ENCODE measurements at places on chromosomes 7 and 10.

- DNase-seq = no peak
Observed at GRCh38 chr7:28360739-28361138, 51.6 kb upstream of the CREB5 start.

- no peak for DNase-seq
Observed at GRCh38 chr10:68239069-68239468, 7.2 kb upstream of the ATOH7 start.

DNA sequence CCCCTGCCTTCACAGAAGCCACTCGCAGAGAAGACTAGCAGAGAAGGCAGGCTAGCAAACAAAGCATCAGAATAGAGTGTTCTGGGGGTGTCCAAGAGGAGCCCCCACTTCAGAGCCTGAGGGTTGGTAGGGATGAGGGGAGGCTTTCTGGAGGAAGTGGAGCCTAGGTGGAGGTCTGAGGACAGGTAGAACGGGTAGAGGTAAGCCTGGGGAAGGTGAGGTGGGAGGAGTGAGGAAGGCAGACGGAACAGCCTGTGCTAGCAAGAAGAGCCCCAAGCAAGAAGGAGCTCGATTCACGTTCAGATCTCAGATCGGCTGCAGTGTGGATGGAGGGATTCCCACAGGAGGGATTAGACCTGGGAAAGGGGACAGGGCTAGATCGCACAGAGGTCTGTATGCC, 66.0 kb upstream of the DUSP5 start:
- DNase-seq = no peak

- DNase-seq = no peak
Observed at GRCh38 chr7:99679032-99679399, 780 bp downstream of the CYP3A5 start.

GRCh38 chr7:132516042-132516840, 60.0 kb downstream of the PLXNA4 start:
- DNase-seq = no peak

GRCh38 chr10:60488111-60488669, 98.5 kb upstream of the ANK3 start:
- DNase-seq = no peak

DNA sequence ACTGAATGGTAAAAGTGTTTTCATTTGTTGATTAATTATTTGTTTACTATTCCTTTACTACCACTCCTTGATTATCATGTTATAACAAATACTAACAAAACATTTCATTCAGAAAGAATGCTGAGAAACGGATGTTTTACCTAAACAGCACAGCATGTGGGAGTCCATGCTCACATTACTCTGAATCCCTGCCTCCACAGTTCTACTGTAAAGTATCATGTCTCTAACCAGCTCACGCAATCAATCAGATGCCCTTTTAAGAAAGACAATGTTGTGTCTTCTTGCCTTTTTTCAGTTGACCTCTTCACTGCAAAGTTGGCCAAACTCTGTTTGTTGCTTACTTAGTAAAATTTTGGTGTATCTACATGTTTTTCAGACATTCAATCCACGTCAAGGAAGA, 232.5 kb upstream of the MDFIC start:
- no peak for DNase-seq

- DNase-seq = no peak
Observed at GRCh38 chr10:69734797-69735468, 66.8 kb upstream of the COL13A1 start.

- no peak for DNase-seq
Observed at GRCh38 chr10:125605167-125605566, 77.8 kb downstream of the TEX36 start.

GRCh38 chr7:44280636-44280992, 44.8 kb downstream of the CAMK2B start:
- DNase-seq = no peak

DNA sequence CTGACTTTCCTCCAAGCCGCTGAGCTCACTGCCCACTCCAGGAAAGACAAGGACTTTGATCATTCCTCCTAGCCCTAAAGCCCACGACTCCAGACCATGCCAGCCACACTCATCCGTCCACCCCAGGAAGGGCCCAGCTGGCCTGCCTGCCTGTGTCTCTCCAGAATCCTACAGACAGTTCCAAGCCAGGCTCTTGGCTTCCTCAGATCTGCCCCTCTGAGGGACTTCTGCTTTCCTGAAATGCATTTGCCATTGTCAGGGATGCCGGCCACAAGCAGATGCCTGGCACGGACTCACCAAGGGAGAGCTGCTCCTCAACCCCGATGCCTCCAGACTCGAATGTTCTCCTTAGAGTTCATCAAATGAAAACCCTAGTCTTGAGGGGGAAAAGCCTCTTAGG, 155.8 kb downstream of the OAT start:
- DNase-seq = no peak

GRCh38 chr7:36057323-36057722, 95.7 kb upstream of the EEPD1 start:
- DNase-seq = peak; percentile 33

GRCh38 chr10:131700032-131700431, 200.8 kb upstream of the PPP2R2D start:
- DNase-seq = no peak

- no peak for DNase-seq
Observed at GRCh38 chr7:151308791-151309190, 32.8 kb upstream of the NUB1 start.

DNA sequence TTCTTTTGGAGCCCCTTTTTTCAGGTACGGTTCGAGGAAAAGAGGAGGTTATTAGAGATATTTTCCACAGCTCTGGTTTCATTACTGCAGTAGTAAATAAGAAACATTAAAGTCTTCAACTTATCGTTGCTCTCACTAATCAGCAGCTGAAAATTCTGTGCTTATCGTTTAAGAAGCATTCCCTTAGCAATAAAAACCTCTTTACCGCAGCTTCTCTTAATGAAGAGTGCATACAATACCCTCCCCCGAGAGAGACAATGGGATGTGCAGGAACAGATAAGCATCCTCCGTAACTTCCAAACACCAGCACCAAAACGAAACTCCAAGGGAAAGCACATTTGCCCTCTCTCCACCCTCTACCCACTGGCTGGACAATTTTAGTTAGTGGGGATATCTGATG, 384.5 kb downstream of the NEBL start:
- no peak for DNase-seq

DNA sequence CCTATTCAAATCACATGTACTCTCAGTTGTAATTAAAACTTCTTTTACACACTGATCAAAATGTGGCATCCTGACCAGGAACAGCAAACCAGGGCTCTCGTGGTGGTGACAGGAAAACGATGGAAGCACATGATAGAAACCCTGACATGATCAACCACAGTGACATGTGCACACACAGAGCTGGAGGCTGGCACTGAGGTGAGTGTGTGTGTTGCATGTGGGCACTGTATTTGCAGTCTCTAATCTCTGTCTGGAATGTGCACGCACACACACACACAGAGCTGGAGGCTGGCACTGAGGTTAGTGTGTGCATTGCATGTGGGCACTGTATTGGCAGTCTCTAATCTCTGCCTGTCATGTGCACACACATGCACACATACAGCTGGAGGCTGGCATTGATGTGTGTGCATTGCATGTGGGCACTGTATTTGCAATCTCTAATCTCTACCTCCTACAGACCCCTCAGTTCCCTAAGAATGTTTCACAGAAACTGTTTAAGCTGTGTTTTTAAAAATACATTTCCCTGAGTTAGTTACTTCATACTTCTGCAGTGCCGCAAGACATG, 406.9 kb downstream of the SFMBT2 start:
- DNase-seq = no peak

DNA sequence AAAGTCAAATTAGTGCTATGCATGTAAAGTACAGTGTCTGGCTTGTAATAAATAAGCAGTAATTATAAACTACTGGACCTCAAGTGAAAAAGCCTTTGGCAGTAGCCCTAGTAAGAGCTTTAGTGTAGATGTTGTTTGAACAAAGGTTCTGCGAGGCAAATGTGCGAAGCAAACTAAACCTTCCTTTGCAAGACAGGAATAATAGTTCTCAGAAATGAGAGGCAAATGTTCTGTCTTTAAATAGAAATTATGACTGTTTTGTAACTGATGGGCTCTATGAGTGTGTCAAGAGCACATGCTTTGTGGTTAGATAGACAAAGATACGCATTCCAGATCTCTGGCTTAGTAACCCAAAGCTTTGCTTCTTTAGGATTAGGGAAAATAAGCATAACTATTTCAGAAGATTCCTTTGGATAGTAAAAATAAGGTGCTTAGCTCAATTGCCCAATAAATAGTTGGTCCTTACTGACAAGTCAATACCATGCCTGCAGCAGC, 169.2 kb upstream of the CDC14C start:
- DNase-seq = no peak

DNA sequence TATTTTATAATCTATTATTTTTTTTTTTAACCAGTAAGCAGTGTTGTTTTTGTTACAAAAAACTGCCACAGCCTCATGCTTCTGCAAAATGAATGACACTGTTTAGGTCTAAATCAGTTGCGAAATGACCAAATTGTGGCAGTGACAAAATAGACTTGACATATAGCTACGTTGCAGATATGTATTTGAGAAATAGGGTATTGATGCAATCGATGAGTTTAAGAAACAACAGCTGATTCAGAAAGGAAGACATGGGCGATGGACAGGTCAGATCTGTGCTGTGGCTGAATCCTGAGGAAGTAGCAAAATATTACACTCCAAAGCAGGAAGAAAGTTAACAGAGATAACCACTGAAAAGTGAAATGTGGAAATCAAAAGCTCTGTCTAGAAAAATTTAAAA, 89.0 kb upstream of the STEAP4 start:
- no peak for DNase-seq

GRCh38 chr10:8359467-8359866, 305.0 kb downstream of the GATA3 start:
- DNase-seq = no peak

DNA sequence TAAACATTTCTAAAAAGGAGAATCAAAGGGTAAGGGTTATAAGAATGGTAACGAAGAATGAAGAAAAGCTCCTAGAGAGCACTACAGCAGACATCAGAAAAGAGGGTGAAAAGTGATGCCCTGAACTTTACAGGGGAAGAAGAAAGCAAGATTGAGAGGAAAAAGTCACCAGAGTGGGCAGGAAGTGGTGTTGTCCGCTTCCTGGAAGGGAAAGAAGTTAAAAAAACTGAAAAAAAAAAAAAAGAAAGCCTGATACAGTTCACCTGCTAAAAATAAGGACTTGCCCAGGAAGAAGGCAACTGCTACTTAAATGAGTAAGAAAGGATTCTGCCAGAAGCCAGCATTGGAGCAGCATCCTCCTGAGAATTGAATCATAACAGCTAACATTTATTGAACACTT, 330.1 kb upstream of the PHF14 start:
- DNase-seq = no peak

- DNase-seq = no peak
Observed at GRCh38 chr7:986766-987751, 4.1 kb downstream of the CYP2W1 start.

DNA sequence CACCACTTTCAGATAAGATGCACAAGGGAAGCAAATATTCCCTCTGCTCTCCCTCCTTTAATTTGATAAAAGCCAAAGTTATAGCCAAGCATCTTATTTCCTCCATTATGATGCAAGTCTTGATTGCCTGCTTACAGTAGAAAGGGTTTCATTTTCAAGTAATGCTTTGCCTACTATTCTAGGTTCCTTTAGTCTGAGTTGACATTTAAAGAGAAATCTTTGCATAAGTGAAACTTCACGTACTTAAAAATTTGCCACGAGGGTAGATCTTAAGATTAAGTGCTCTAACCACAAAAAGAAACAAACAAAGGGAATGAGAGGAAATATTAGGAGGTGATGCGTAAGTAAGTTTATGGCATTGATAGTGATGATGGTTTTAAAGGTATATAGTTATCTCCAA, 78.1 kb upstream of the VWDE start:
- no peak for DNase-seq

GRCh38 chr10:66629996-66630395, 295.8 kb upstream of the LRRTM3 start:
- DNase-seq = no peak

DNA sequence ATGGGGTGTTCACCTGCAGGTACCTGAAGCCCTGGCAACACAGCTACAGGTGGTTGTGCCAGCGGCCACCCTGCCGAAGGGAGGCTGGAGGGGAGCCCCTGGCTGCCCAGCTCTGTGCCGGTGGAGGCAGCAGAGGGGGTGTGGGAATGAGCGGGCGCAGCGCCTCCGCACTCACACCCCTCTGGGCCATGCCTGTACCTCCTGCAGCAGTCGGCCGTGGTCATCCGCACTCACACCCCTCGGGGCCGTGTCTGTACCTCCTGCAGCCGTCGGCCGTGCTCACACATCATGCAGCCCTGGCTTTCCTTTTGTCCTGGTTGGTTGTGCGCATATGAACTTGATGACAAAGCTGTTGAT, 1.7 kb downstream of the ZNF511 start:
- no peak for DNase-seq

DNA sequence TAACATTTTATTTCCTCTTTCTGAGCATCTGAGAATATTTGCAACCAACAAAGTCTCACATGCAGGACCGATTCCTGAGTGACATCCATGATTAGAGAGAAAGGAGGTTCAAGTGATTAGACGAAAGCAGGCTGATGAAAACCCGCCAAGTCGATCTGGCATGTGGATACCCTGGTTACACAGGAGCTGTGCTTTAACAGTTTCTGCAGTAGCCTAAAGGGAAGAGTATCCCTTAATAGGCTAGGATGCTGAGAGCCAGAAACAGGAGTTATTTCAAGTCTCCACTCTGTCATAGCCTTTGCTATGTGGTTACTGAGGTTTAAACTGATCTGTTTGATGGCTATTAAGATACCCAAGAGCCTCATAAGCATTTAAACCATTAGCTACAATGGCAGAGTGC, 82.5 kb downstream of the PRKCQ start:
- DNase-seq = no peak

GRCh38 chr10:4354382-4354812, 471.6 kb upstream of the AKR1E2 start:
- DNase-seq = no peak

Data from hippocampal formation (tissue), 2 donors.